GM12878 (cell line): ENCODE measurements at places on chromosomes 11 and 22.

DNA sequence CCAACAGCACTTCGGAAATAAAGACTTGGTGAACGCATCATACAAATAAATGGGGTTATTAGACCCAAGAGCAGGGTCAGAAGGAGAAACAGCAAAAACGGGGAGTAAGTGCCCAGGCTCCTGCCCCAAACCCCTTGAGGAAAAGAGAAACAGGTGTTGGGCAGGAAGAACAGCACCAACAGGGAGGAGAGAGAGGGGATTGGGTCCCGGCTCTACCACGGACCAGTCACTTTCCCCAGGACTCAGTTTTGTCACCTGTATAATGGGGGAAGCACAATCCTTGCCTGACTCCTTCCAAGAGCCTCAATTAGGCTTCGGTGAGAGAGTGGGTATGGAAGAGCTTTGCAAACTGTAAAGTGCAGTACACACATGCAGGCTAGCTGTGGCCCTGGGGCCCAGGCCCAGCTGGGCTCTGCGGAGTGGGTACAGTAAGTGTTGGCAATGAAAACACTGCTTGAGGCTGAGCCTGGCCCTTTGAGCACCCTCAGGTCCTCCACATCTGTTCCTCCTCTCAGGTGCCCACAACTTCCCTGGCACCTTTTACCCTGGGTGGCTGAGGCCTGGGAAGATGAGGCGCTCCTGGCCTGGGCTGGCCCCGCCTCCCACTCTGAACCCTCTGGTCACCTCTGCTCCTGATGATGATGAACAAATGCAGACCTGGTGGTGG, 8.9 kb downstream of the SLC29A2 start:
- no peak for DNase-seq

DNA sequence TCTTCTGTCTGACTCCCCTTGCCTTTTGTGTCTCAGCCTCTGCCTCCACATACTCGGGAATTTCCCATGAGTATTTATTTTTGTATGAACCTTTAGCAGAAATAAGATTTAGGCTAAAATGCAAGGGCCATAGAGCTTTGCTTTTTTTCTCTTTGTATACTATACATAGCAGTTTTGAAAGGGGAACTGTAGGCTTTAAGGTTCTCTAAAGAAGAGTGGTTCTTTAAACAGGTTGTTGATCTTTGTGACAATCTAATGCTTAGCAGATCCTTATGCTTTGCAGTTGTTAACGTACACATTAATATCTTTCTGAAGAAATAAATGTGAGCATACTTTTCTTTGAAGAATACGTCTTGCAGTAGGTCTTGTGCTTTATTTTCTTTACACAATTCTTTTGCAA, 35.0 kb downstream of the TBCEL start:
- DNase-seq: peak; percentile 13

DNA sequence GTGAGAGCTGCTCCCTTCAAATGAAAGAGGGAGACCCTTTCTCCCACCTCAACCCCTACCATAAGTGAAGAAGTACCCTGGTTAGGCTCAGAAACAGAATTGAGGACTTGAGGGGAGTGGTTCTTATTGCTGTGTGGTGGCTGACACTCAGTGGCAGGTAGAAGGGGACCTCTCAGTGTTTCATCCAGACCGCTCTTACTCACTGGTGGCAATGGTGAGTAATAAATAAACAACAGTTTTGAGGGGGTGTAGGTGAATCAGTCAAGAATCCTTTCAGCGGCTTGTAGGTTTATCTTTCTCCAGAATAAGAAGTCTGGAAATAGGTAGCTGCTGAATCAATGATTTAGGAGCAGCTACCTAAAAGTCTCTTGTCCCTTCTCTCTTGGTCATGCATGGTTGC, 403.4 kb upstream of the B3GAT1 start:
- DNase-seq: no peak

DNA sequence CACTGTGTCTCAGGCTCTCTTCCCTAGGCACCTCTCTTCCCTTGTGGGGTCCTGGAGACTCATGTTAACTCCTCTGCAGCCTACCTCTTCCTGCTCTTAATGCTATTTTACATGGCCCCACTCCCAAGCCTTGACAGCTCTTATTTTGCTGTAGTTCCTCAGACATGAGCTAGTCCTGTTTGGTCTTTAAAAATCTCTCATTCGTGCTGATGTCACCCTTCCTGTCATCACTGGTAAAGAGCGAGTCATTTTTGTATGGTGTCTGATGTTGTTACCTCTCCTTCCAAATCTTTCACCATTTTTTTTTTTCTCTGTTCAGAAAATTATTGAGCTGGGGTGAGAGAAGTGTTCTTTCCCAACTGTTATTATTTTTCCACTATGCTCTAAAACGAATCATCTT, 84.8 kb upstream of the ZBED5 start:
- DNase-seq: no peak

DNA sequence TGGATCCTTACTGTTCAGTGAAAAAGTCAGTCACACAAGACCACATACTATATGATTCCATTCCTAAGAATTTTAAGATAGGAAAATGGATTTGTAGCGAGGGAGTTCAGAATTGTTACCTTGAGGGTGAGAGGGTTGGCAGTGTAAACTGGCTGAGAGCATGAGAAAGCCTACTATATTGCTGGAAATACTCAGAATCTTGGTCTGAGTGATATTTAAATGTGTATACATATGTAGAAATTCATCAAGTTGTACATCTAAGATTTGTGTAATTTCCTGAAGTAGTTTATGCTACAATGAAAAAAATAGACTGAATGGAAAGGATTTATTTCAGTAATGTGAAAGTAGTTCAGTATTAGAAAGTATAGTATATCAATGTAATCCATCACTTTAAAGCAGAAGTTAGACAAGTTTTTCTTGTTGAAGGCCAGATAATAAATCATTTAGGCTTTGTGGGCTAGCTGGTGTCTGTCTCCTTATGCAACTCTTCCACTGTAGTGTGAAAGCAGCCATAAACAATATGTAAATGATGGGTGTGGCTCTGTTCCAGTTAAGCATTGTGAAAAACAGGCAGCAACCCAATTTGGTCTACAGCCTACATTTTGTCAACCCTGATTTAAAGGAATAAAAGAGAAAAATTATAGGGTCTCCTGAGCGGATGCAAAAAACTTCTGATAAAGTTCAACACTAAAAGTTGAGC, 127.2 kb upstream of the THY1 start:
- DNase-seq: no peak
